Coronary artery (tissue), 2 donors: ENCODE measurements at places on chromosomes 11 and 22.

GRCh38 chr11:116890193-116890592 lies 52.8 kb upstream of the APOA1 start:
- DNase-seq, result no peak

DNA sequence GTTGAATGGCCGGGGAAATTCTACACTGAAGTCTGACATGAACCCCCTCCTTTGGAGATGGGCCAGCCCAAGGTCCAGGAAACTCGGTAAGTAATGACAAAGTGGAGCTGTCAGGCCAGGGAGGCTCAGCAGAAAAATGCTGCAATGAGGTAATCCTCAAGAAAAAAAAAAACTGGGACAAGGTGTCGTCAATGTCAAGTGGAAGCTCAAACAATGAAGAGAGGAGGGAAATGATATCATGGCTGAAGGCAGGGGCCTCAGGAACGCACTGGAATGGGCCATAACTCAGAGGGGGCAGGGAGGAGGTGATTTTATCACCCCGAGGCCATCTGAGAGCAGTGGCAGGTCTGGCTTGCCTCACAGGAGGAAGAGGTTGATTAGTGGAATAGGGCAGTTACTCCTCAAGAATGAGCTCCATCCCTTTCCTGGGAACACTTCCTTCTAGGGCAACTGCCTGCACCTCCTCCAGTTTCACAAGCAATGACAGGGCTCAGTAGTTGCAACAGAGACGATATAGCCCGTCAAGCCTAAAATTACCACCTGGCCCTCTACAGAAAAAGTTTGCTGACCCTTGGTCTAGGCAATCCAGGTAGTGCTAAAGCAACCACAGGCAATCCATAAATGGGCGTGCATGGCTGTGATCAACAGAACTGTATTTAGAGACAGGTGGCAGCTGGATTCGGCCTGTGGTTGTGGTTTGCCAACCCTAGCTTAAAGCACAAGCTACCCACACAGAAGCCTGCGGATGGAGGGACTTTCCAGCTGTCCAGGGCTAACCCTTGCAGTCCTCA lies 65.2 kb downstream of the FBXO7 start:
- DNase-seq, result no peak

- no peak for DNase-seq
These were observed 16.7 kb downstream of the MB start for GRCh38 chr22:35600476-35600875.

GRCh38 chr11:61574611-61575010 lies 6.3 kb downstream of the SYT7 start:
- DNase-seq, result no peak

DNA sequence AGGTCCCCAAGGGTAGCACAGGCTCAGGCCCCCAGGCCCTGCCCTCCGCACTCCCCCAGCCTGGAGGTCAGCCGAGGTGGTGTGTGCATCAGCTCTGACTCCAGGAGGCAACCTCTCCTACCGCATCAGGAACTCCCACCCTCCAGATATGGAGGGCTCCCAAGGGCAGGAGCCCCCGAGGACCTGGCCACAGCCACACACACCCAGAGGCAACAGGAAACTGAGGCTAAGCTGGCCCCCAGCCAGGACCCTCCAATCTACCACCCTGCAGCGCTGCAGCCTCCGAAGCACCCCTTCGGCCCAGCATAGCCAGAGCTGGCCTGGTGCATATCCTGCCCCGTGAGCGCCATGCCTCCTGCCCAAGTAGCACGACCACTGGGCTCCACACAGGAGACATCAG lies 104.0 kb downstream of the MED15 start:
- no peak for DNase-seq

DNA sequence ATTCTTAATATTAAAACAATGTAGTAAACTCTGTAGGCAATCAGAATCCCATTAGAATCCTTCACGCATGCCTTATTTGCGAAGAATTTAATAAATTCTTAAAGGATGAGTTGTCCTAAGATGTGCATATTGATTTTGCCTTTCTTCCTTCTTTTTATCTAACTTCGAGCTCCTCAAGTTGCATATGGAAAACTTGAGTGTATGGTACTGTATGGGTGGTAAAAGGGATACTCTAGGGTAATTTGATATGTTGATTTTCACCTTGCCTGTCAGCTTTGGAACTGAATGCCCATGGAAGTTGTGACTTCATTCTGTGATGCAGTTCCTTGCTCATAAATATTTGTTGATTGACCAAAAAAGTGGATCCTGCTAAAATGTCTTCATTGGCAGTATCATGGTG lies 193.8 kb downstream of the DDX10 start:
- DNase-seq, result no peak

GRCh38 chr22:48071828-48072227 lies 1309.4 kb downstream of the TBC1D22A start:
- no peak for DNase-seq

DNA sequence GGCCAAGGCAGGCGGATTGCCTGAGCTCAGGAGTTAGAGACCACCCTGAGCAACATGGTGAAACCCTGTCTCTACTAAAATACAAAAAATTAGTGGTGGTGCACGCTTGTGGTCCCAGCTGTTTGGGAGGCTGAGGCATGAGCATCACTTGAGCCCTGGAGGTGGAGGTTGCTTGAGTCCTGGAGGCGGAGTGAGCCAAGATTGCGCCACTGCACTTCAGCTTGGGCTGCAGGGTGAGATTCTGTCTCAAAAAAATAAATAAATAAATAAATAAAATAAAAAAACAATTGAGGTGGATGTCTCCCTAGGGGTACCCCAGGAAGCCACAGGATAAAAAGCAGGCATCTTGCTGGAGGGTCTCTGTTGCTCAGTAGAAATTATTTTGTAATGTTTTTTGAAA lies 14.1 kb downstream of the PTPRJ start:
- no peak for DNase-seq

- no peak for DNase-seq
These were observed 13.1 kb downstream of the UBASH3B start for GRCh38 chr11:122668562-122669090.

DNA sequence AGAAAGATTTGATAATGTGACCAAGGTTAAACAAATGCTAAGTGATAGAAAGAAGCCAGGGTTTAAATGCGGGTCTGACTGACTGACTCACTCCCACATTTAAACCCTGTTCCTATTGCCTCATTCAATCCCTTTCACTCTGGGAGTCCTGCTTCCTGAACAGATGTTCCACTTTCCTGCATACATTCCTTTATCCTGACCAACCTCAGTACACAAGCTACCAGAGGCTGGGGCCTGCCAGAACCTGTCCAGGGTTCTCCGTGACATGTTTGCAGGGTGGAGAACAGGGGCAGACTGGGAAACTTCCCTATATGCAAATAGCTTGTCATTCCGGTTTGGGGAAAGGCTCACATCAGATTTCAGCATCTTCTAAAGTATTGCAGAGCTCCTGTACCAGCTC lies 3.0 kb upstream of the ANKK1 start:
- no peak for DNase-seq

DNA sequence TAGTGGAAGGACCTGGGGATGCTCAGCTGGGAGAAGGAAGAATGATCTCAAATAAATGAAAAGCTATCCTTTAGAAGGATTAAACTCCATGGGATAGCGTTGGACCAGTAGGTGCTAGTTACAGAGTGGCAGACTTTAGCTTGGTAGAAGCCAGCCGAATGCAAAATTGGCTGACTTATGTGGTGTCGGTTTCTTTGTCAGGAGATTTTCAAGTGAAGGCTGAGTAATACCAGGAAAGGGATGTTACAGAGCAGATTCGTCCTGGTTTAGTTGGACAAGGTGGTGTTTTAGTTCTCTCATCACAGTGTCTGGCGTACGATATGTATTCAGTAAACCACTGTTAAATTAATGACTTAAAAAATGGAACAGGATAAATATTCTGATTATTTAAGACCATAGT lies 26.0 kb downstream of the FDX1 start:
- DNase-seq, result no peak

DNA sequence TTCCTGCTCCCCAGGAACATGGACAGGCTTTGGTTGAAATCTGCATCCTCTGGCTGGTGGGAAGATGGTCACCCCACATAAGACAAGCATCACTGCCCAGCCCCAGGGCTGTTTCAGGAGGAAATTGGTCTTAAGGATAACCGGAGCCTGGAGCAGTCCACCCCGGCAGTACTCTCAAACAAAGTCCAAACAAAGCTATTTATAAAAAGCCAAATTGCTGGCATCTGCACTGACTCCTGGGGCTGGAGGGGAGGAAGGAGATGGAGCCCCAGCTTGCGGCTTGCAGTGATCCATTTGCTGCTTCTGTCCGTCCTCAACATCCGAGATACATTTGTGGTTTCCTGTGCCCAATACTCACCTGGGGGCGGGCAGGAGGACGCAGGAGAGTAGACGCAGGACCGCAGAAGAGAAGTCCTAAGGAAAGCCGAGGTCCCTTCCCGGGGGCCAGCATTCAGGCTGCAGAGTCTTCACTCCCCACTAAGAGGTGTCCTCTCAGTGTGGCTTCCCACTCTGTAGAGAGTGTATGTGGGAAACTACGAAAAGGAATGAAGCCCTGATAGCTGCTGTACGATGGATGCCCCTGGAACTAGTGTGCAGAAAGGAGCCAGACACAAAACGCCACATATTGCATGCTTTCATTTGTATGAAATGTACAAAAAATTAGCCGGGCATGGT lies 107.3 kb upstream of the FGF3 start:
- no peak for DNase-seq

GRCh38 chr11:104841973-104842525 lies 56.2 kb downstream of the CASP12 start:
- DNase-seq, result no peak

GRCh38 chr11:117070016-117070415 lies 28.2 kb downstream of the SIK3 start:
- DNase-seq, result no peak

GRCh38 chr11:83070731-83071566 lies 748 bp downstream of the RAB30 start:
- DNase-seq, result peak; percentile 81

DNA sequence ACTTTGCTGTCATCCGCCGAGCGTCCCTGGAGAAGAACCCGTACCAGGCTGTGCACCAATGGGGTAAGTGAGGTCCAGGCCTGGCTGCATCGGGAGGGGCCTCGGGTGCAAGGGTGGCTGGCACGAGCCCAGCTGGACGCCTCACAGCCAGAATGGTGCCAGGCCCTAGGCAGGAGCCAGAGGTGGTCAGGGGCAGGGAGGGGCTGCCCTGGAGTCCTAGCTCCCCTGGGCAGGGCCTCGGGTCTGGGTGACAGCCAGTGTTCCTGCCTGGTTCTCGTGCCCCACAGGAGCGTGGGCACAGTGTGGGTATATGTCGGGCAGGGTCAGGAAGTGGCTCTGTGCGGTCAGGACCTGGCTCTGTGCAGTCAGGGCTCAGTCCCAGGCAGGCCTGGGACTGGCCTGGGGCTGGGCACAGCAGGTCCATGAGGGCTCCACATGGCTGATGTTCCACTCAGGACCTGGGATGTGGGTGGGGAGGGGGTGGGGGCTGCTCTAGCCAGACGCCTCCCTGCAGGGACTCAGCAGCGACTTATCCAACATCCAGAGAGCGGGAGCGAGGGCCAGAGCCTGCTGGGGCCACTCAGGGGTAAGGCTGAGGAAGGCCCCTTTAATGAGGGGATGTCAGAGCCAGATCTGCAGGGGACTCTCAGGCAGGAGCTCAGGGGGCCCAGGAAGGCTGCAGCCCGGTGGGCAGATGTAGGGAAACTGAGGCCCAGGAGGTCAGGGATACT lies 1.2 kb downstream of the TSPAN32 start:
- peak; percentile 74 for DNase-seq

GRCh38 chr11:33480626-33481025 lies 220.0 kb downstream of the C11orf91 start:
- no peak for DNase-seq

- peak; percentile 43 for DNase-seq
These were observed 43.2 kb upstream of the ACCSL start for GRCh38 chr11:44004452-44005062.

DNA sequence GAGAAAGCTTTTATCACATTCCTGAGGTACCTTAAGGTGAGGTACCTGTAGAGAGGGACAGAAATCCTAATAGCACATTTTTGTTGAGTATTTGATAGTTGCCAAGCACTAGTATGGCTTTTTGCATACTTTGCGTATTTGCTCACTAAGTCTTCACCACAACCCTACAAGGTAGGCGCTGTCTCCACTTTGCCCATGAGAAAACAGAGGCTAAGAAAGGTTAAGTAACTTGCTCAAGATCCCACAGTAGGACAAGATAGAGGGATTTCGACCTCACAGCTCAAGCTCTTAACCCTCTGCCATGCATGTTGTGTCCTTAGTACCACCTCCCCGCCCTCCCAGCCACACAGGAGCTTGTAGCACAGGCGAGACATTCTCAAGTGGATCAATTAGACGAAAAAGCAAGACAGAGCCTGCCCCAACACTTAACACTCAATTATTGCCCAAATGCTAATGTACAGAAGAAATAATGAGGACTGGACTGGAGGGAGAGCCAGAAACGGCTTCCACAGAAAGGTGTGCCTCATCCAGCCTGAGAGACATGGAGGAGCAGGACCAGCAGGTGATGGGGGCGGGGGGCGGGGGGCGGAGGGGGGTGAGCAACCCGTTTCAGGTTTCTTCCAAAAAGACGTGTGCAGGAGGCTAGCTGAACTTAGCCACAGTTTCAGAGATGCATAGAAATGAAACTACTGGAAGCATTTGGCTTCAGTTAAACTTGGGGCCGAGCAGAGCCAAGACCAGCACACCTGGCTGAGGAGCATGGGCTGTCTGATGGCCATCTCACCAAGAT lies 26.7 kb upstream of the CD44 start:
- no peak for DNase-seq

DNA sequence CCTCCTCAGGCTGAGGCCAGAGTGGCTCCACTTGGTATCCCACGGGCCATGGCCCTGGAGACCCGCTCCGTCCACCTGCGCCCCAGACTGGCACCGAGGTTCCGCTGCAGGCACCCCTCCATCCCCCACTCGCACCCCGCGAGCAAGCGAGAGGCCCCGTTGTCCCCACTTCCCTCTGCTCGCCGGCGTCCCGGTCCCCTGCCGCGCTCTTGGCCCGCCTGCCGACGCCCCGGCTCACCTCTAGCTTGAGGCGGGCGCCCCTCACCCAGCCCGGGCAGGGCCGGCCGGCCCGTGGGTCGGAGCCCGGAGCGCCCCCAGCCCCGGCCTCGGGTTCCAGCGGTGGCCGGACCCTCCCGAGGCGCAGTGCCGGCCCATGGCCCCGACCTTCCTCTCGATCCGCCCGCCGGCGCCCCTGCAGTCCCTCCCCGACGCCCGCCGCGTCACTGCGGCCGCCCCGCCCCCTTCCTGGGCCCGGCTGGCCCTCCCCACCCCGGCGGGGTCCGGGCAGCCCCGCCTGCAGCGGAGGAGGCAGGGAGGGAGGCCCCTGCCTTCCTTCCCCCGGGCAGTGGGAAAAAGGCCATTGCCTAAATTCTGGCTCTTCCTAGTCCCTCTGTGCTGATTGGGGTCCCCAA lies at the start of gene PITPNM1:
Gene PITPNM1, minus strand, starts transcription at position 414 of the 632 bp plus-strand sequence. CDS start 1,183 bp downstream, outside the sequence.
- peak; percentile 85 for DNase-seq

GRCh38 chr22:48746789-48747425 lies 1080.8 kb downstream of the BRD1 start:
- peak; percentile 63 for DNase-seq

DNA sequence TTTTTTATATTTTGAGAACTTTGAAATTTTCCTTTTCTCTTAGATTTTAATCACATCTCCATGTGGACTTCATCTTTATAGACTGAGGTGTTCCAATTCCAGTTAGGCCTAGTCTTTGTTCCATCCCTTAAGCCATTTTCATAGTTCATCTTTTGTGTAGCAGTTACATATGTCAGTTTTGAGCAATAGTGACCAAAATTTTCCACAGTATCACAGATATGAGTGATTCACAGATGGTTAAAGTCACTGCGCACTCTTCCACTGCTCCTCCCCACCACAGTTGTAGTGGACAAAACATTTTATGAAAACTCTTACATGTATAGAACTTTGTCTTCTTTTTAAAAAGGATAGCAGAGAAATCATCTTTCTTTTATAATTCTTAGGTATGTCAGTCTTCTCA lies 42.8 kb downstream of the YAP1 start:
- no peak for DNase-seq

GRCh38 chr11:75100314-75100713 lies 3.6 kb upstream of the OR2AT4 start:
- DNase-seq, result no peak
